ENCODE measurements at places on chromosomes 7 and 10.

DNA sequence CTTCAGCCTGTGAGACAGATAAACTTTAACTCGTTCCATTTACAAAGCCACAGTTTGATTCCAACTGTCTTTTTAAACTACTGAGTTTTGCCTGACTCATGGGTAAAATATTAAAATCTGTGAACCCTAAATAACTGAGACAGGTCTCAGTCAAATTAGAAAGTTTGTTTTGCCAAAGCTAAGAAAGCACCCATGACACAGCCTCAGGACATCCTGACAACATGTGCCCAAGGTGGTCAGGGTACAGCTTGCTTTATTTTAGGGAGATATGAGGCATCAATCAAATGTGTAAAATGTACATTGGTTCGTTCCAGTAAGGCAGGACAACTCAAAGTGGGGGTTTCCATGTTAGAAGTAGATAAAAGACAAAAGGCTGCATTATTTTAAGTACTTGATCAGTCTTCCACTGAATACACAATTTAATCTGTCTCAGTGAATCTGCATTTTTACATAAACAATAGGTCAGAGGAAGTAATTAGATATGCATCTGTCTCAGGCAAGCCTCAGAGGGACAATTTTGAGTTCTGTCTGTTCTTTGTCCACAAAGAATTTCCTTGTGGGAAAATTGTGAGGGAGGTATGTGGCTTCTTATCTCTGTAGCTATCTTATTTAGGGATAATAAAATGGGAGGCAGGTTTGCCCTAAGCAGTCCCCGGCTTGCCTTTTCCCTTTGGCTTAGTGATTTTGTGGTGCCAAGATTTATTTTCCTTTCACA lies 11.0 kb upstream of the PIP start:
- DNase-seq: no peak

GRCh38 chr7:47087866-47088265 lies 494.0 kb downstream of the TNS3 start:
- DNase-seq: no peak

GRCh38 chr10:6543431-6544005 lies 36.6 kb downstream of the PRKCQ start:
- DNase-seq: no peak

- no peak for DNase-seq
Measured at GRCh38 chr7:94405506-94405905, 10.8 kb downstream of the COL1A2 start.

GRCh38 chr7:146722986-146723385 lies 606.4 kb downstream of the CNTNAP2 start:
- DNase-seq: no peak

DNA sequence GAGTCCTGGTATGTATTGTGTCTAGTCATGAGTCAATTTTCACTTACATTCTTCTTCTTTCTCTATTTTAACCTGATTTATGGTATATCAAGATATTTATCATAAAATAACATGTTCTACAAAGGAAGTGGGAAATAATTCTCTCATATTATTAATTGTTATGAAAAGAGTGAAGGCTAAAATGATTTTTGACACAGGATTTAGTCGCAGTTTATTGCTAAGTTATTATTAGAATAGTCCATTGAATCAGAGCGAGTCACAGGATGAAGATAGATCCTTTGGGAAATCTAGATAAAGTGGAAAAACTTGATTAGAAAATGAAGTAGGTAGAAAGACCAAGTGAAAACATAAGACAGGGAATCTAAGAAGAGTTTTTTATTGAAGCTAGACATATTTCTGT lies 184.3 kb upstream of the DGKB start:
- no peak for DNase-seq

DNA sequence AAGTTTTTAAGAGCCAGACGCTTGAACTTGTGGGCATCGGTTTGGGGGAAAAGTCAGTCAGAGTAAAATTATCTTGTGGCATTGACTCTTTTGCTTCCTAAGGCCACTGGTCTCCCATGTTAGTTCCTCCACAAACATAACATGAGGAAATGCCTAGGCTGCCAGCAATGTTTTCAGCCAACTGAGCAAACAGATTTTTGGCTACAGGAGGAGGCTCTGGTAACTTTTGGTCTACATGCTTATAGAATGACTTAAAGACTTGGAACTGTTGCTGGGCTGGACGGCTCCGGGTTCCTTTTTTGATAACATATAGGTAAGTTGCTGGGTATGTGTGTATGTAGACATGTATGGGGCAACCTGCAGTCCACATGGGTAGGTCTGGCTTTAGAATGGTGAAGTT lies 9.6 kb upstream of the ZNF239 start:
- DNase-seq: no peak

DNA sequence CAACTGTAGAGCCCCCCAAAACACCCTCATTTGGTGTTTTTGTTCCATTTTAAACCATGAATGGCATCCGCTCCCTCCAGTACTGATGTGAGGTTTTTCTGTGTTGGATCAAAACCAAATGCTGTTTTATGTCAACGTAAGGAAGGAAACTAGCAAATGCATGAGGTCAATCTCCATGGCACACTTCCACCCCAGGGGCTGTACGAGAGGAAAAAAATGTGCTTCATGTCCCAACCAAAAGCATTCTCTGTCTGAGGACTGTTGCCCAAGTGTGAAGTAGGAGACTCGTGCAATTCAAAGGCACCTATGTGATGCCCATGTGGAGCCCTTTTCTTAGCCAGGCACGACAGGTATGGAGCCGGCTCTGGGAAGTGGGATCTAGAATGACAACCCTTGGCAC lies 180.3 kb upstream of the MKI67 start:
- no peak for DNase-seq

DNA sequence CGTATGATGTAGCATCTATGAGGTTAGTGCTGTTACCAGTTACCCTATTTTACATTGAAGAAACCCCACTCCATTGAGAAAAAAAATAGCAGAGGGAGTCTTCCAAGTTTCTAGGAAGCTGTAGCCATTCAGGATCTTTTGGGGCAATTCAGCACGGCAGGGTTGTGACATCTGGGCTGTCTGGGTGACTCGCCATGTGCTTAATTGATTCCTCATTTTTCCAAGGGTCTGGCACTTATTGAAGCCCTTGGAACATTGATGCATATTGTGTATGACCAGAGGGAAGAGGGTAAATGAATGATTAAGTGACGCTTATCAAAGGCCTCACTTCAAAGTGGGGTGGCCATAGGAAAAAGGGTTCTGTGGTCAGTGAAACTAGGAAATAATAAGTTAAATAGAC lies 248.7 kb downstream of the ARHGAP12 start:
- no peak for DNase-seq

DNA sequence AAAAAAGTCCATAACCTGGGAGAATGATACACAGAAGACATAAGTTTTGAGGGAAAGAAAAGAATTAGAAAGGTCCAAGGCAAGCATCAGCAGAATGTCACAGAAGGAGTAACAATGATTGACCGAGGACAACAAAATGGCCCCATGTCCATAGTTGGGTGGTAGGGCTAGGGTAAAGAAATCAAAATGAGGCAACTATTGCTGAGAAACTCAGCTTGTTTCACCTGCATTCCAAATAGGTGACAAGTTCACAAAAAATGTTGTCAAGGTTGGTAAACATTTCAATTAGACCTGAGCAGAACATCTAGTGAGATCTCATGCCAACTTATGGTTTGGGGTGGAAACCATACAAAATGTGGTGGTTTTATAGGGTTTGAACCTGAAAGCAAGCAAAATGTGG lies 22.8 kb upstream of the DLX6 start:
- no peak for DNase-seq

- peak; percentile 26 for DNase-seq
Measured at GRCh38 chr10:92239600-92240288, 51.1 kb downstream of the CPEB3 start.

DNA sequence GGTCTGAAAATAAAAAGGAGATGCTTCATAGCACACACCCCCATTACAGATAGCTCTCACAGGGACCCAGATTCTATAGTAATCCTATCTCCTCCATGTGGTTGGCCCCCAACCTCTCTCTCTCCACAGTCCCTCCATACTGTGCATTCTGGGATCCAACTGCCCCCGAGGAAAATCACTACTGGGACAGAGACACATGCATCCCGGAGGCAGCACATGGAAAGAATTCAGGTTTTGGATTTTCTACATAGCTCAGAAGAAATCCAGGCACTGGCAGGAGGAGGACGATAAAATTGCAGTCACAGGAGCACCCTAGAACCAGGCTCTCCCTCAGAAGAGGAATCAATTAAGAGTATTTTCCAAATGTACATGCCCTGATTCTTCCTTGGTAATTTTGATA lies 239.5 kb downstream of the ELMO1 start:
- DNase-seq: no peak

DNA sequence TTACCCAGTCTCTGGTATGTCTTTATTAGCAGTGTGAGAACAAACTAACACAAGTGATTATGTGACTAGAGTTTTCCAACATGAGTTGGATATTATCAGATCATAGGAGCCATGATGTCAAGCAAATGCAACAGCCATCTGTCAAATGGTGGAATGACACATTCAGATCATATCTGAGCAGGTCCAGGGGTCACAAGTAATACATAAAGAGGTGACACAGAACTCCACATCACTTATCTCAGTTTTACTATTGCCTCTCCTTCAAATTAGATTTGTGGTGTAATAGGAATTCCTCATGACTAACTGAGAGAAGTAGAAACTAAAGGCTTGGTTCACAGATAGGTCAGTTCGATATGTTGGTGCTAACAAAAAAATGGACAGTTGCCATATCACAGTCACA lies 12.2 kb upstream of the SAMD9L start:
- DNase-seq: no peak

DNA sequence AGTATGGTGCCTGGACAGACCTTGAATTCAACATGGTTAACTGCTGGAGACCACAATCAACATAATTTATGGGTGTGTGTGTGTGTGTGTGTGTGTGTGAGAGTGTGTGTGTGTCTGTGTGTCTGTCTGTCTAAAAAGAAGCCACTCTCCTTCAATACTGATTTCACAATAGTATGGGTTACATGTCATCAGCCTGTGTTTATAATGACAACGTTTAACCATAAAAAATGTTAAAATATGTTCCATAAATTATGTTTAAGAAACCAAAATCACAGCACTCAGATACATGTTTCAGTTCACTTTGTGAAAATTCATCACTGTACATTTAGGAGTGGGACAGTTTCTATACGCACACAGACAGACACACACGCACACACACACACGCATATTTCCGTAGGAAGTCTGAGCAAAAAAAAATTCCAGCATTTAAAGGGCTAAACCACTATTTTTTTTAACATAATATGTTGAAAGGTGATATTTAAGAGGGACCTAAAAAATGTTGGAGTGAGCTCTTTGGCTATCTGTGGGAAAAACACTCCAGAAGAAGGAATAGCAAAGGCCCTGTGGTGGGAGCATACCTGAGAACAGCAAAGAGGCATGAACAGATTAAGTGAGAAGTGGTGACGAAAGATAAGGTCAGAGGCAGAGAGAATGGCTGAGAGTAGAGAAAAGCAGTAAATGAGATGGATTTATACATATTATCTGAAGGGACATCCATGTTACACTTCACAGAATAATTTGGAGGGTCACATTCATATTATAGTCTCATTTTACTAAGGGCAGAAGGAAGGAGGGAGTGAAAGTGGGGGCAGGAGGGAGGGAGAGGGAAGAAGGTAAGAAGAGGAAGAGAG lies 10.9 kb downstream of the PDZD8 start:
- DNase-seq: no peak

GRCh38 chr10:75234683-75235374 lies 928 bp downstream of the COMTD1 start:
- DNase-seq: no peak

- peak; percentile 70 for DNase-seq
Measured at GRCh38 chr10:132223156-132223590, 36.4 kb downstream of the DPYSL4 start.

GRCh38 chr10:117477211-117477947 lies 65.2 kb upstream of the EMX2 start:
- DNase-seq: peak; percentile 79

GRCh38 chr7:98315318-98315993 lies 34.0 kb downstream of the BRI3 start:
- DNase-seq: no peak

DNA sequence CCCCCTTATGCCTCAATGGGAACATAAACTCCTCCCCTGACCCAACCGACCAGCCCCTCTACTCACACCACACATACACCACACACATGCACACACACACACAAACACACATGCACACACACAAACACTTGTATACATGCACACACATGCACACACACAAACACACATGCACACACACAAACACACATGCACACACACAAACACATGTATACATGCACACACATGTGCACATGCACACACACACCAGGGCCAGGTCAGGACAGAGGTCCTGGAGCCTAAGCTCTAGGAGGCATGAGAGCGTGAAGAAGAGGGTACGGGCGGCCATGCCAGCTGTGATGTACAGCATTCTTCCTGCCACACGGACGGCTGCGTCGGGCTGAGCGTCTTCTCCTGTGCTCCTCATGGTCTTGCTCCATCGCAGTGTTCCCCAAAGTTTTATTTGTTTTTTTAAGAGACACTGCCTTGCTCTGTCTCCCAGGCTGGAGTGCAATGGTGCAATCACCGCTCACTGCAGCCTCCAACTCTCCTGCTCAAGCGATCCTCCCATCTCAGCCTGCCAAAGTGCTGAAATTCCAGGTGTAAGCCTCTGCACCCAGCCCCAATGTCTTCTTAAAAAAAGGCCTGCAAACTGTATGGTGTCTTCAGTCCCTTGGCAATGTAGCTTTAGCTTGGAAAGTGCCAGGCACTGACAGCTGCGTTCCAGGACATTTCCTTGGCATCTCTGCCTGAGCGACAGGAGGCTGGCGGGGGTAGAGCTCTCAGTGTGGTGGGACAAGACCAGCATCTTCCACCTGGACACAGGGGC lies 38.8 kb upstream of the INPP5A start:
- no peak for DNase-seq

GRCh38 chr7:52506325-52506724 lies 529.1 kb upstream of the POM121L12 start:
- DNase-seq: no peak

GRCh38 chr10:73644015-73644743 lies 2.9 kb upstream of the MYOZ1 start:
- peak; percentile 74 for DNase-seq

All from tibial artery (tissue), 4 donors.